Right forelimb (tissue), 1 donor: ENCODE measurements at places on chromosomes 4 and X.

GRCh38 chrX:38375891-38376290, 23.5 kb downstream of the OTC start:
- DNase-seq = no peak

DNA sequence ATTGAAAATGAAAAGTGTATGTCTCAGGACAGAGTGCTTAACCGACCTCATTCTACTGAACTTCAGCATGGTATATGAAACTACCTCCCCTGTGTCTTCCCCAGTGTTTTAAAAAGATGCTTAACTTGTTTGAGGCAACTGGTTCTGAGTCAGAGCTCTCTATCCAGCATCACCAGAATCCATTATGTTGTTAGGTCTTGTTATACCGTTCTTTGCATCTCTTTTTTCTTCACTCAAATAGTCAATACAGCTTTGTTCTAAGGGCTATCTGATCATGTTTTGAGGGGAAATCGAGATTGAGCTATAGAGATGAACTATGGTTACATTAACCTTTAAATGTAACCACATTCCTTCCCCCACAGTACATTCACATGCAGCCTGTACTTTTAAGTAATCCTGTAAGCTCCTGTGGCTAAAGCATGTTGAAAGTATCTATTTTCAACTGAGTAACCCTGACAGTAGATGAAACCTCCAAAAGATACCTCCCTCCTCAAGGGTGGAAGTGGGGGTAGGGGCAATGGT, 514.4 kb downstream of the RPA4 start:
- DNase-seq = no peak

DNA sequence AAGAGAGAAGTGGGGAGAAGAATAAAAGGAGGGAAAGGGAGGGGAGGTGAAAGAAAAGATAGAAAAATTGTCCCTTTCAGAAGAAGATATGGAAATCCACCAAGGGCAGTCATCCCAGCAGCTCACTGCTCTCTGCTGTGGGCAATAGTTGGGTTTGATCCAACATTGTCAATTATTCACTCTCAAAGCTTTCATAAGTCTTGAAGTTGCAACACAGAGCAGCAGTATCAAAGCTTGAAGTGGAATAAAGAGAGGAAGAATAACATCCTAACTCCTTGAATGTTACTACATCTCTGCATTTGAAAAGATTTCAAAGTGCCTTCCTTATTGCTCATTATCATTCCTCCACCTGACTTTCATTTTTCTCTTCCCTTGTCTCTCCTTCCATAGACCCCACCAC, 62.3 kb upstream of the HHIP start:
- DNase-seq = no peak

DNA sequence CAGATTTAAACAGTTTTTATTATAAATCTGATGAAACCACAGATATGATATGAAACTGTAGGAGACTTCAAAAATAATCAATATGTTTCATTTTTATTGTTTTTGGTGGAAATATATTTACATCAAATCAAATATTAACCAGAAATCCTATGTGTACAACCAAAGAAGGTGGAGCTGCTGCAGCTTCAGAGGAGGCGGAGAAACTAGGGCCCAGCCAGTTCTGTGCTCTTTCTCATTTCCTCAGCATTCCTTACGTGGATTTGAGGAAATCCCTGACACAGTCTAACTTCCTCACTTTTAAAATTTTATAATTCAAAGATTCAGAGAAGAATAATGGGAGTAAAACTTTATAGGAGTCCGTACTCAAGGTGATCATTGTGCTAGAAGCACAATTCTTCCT, 610.7 kb upstream of the CPXCR1 start:
- no peak for DNase-seq

DNA sequence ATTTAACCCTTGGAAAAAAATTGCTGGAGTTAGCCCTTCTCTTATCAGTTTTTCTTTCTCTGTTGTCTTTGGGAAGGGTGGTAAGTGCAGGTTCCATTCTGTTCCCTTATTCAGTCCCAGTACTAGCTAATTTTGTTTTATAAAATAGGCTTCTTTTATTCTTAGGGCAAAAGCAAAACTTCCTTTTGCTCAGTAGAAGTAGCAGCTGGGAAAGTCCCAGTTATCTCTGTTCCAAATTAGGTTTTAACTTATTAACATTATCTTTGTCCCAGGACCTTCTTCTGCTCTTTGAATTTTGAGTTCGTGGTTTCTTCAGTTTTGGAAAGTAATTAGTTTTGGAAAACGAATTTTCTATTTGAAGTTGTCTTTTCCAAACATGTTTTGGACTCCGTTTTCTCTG, 61.1 kb downstream of the BANK1 start:
- DNase-seq = no peak

DNA sequence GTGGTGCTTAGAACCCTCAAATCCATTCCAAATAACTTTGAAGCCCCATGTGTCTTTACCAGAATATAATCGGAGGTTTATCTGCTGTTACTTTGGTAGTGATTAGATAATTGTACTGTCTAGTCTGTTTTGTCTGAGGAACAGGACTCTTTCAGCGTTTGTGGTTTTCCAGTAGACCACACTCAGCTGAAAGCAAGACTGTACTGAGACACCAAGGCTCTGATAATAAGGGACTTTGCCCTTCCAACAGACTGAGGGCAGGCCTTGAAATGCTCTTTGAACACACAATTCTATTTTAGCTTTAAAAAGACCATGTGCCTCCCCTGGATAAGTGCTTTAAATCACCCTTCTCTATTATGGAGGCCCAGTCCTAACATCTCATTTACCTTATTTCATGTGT, 76.1 kb downstream of the KLHL8 start:
- no peak for DNase-seq

- no peak for DNase-seq
These were observed 195.6 kb upstream of the KLF3 start for GRCh38 chr4:38468339-38468866.

DNA sequence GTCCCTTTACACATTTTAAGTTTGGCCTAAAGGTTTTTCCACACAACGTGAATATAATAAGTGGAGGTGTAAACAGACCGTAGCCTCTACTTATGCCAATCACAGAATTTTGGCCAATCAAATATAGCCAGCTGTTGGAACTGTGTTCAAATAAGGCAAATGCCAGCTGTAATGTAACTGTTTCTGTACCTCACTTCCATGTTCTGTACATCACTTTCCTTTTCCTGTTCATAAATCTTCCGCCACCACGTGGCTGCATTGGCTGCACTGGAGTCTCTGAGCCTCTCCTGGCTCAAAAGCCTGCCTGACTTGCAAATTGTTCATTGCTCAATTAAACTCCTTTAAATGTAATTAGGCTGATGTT, 105.1 kb upstream of the SMIM31 start:
- no peak for DNase-seq

DNA sequence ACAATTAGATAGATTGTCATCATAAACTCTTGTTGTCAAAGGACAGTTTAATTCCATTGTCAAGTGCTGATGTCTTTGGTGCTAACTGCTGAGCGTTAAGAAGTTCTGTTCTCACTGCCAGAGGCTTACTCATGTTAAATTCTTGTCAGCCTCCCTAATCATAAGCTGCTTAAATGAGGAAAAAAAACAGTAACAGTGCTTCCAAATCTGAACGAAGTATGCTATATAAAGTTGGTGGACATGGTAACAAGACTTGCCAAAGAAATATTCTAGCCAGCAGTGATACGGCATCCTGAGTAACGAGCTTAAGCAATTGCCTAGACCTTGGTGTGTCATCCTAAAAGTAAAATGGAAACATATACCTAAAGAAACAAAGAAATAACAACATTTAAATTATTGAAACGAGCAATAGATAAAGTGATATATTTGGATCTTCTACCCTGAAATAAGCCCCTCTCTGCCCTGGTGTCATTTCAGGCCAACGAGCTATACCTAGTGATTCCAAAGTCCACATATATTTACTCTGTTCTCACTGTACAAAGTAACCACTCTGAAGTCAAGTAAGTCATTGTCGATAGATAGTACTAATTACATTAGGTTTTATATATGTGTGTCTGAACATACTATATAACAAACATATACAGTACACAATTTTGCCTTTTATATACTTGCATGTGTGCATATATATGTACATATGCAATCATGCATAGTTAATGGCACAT, 339.7 kb upstream of the HS3ST1 start:
- no peak for DNase-seq

GRCh38 chr4:169013396-169013795, 3.3 kb upstream of the CBR4 start:
- no peak for DNase-seq

GRCh38 chrX:118847676-118848075, 24.1 kb downstream of the ZCCHC12 start:
- no peak for DNase-seq

DNA sequence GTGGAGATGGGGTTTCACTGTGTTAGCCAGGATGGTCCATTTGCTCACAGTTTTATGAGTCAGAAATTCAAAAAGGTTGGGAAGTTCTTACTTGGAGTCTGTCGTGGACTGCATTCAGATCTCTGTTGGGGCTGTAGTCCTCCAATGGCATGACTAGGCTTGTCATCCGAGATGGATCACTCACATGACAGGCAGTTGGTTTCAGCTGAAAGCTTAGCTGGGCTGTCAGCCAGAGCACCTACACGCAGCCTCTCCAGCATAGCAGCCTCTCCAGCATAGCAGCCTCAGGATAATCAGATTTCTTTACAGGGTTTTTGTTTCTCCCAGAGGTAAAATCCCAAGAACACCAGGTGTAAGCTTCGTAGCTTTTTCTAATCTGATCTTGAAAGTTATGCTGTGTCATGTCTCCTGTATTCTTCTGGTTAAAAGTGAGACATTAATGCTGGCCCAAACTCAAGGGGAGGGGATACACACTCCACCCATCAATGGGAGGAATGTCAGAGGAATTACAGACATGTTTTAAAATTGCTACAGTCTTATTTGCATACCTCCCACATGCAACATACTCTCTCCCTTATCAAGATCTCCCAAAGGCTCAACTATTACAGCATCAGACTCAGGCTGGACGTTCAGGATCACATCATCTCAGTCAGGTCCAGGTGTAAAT, 31.6 kb upstream of the SOD3 start:
- no peak for DNase-seq

GRCh38 chrX:105696870-105697269, 125.5 kb upstream of the NRK start:
- DNase-seq = no peak

GRCh38 chr4:54566608-54567007, 91.1 kb upstream of the KIT start:
- DNase-seq = no peak

DNA sequence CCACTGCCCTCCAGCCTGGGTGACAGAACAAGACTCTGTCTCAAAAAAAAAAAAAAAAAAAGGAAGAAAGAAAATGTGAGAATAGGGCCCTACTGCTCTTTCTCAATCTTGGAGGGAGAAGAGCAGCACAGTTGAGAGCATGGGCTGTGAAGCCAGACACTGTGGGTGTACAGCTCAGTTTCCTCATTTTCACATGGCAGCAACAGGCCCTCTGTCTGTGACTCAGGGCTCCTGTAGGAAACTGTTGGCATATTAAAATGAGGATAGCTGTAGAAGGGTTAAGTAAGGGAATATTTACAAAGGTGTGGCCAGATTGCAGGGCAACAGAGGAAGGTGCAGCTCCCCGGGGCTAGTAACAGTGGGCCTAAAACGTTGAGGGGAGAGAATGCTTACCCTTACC, 3.4 kb downstream of the AKAP14 start:
- DNase-seq = no peak

DNA sequence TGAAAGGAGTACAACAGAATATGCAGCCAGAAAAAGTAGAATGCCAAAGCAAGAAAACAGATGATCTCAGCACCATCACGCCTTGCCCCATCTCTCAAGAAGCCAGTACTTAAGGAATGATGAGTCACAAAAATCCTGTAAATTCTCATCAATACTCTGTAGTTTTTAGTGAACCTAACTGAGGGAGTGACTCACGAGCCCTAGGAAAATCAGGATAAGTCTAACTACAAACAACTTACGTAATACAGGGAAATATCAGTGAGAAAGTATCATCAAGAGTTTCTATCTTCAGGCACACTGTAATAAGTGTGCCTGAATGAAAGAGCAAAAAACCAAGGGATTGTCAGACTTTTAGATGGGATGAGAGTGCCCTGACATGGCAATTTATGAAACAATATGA, 644.4 kb downstream of the STPG2 start:
- no peak for DNase-seq

- DNase-seq = no peak
These were observed 469.0 kb downstream of the IDS start for GRCh38 chrX:149036086-149036485.

- DNase-seq = no peak
These were observed 24.9 kb downstream of the PALLD start for GRCh38 chr4:168521721-168522120.

- DNase-seq = no peak
These were observed 359 bp upstream of the GAB3 start for GRCh38 chrX:154751203-154751668.

DNA sequence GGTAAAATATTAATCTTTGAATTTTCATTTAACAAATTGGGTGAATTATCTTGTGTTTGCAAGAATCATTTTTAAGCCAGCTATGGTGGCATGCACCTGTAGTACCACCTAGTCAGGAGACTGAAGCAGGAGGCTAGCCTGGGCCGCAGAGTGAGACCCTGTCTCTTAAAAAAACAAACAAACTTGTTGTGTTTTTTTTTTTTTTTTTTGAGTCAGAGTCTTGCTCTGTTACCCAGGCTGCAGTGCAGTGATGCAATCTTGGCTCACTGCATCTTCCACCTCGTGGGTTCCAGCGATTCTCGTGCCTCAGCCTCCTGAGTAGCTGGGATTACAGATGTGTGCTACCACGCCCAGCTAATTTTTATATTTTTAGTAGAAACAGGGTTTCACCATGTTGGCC, 2.2 kb downstream of the TXLNG start:
- no peak for DNase-seq

DNA sequence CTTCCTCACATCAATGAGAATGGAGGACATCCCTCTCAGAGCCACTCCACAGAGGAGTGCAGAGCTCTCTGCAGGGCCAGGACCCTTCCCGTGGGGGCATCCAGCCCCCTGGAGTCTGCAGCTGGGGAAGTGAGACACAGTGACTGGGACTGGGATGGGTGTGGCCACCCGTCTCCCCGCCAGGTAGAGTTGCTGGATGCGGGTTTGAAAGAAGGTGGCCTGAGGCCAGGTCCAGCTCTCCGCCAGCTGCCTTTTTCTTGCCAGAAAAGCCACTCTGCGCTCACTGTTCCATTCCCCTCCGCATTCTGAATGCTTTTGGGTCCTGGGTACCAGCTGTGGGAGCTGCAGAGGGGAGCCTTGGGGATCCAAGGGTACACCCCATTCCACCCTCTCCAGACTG, 82.6 kb downstream of the ABLIM2 start:
- peak; percentile 34 for DNase-seq
